ENCODE measurements at places on chromosomes 16 and 17.
A peak's percentile ranks its signal among the peaks of the same experiment; 100 is the strongest.

- DNase-seq, result no peak
These were observed 49.0 kb downstream of the NT5M start for GRCh38 chr17:17351901-17352781.

GRCh38 chr16:53523971-53524548, 21.1 kb upstream of the AKTIP start:
- no peak for DNase-seq

GRCh38 chr17:64126918-64127317, 3.0 kb downstream of the ERN1 start:
- DNase-seq, result no peak

DNA sequence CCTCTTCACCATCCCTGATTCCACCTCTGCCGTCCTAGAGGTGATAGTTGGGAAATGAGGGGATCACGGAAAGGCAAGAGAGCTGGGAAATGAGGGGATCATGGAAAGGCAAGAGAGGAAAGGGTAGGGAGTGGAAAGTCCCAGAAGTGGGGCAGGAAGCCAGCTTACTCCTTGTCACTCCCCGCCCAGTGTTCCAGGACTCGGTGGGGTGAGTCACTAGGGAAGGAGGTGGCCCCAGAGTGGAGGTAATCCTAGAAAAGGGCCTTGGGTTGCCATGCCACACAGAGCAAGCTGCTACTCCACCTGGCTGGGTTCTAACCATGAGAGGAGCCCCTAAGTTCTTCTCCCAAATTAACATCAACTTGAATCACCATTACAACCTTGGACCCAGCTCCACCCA, 14.8 kb downstream of the ALOXE3 start:
- no peak for DNase-seq

DNA sequence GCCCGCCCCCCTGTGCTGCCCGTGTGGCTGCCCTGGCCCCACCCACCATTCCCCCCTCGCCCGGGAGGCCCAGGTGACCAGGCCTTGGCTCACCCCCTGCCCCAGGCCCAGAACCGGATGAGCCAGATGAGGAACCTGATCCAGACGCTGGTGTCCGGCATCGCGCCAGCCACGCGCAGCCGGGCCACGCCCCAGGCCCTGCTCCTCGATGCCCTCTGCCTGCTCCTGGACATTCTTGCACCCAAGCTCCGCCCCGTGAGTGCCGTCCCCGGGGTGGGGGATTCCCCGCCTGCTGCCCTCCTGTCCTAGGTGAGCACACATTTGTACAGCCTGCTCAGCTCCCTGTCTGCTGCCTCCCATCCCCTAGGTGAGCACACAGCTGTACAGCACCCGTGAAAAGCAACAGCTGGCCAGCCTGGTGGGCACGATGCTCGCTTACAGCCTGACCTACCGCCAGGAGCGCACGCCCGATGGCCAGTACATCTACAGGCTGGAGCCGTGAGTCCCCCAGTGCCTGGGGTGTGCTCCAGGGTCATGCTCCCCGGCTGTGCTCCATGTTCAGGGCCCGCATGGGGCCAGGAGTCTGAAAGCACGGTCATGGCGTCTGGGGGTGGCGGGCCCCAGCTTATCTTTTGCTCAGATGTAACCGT, 4.8 kb downstream of the GNG13 start:
- no peak for DNase-seq

- no peak for DNase-seq
These were observed 27.0 kb downstream of the ARHGAP17 start for GRCh38 chr16:24988129-24988518.

GRCh38 chr17:73989671-73990070, 213.8 kb upstream of the RPL38 start:
- no peak for DNase-seq

GRCh38 chr17:55845385-55845784, 94.5 kb downstream of the PCTP start:
- DNase-seq, result peak; percentile 46

DNA sequence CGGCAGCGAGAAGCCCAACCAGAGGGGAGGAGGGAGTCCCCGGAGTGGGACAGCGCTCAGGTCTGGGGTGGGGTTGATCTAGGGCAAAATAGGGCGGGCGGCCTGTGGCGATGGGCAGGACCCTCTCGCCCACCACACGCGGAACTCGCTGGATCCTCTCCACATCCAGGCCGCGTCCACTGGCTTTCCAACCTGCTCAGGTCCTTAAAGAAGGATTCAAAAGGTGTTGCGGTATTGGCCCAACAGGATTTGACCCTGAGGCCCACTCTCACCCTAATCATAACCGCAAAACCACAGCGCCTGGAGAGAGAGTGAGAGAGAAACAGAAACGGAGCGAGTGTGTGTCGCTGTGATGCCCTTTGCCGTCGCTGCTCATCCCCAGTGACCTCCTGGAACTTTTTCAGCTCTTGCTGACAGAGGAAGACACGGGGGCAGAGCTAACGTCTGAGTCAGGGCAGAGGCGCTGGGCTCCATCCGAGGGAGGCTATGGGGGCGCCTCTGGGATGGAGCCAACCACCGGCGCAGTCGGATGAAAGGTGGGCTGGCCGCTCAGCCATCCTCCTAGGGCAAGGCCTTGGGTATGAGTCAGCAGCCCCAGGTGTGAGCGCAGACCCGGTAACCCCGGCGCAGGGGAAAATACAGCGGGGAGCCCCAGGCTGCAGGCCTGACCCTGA, 16.7 kb upstream of the OR1F1 start:
- peak; percentile 76 for DNase-seq

DNA sequence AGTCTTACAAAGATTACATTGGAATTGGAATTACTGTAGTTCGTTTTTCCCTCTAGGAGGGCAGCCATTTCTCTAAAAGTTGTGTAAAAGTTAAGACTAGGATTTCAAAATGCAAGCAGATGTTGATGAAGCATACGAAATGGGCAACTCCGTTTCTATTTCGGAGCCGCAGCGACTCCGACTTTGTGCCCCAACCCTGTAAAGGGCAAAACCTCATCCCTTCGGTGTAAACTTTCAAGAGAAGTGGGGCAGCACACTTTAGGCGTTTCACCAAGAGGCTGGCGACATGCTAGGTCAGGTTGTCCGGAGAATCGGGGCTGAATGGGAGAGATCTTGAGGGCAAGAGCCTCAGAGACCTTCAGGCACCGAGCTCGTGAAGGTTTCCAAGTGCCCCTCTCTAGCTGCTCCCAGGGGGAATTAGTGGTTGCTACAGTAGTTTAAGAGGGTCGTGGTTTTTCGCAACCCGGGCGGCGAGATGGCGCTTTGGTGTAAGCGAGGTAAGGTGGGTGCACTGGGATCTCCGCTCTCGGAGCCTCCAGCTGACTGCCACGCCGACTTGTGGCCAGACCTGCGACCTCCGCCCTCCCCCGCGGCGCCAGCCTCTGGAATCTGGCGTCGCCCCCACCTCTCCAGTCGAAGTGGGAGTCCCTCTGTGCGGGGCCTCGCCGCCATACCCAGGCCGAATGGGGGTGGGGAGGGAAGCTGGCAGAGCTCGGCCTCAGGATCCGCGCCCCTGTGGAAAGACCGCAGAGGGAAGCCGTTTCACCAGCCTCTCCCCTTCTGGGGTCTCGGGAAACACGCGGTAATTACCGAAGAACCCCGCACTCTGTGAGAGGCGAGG, 1.0 kb upstream of the HEXIM2 start:
- peak; percentile 71 for DNase-seq

DNA sequence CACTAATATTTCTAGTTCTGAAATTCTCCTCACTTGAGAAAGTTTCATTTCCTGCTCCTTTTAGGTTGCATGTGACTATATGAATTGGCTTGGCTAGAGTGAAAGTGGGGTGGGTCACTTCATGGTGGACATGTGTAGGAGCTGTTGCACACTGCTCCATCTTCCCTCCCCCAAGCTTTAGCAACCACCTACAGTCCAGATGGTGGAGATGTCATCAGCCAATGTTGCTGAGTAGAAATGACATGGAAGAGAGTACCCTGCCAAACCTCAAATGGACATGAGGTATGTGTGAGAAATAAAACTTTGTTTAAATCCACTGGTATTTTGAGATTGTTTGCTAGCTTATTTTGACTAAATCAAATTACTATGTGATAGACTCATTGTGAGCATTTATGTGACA, 281.5 kb downstream of the CA10 start:
- DNase-seq, result no peak

DNA sequence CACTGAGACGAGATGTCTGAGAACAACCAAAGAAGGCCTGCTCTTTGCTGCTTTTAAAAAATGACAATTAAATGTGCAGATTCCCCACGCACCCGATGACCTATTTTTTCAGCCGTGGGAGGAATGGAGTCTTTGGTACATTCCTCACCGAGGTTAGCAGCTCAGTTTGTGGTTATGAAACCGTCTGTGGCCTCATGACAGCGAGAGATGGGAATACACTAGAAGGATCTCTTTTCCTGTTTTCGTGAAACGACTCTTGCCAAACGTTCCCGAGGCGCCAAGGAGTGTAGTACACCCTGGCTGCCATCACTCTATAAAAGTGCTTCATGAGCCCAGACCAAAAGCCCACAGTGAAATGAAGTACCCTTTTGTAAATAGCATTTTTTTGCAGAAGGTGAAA, 87.8 kb downstream of the CRISPLD2 start:
- no peak for DNase-seq

DNA sequence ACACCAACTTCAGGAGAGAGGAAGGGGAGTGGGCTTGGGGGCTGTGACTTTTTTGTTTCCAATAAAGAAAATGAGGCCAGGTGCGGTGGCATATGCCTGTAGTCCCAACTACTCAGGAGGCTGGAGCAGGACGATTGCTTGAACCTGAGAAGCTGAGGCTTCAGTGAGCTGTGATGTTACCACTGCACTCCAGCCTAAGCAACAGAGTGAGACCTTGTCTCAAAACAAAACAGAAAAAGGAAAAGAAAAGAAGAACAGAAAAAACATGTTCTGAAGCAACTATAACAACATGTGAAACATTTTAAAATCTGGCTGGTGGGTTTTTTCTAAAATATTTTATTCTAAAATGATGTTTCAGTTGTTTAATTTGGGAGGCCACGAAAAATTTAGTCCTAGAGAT, 554.0 kb upstream of the ZFHX3 start:
- DNase-seq, result no peak

- DNase-seq, result no peak
These were observed 44.4 kb downstream of the ACTG1 start for GRCh38 chr17:81468111-81468769.

GRCh38 chr17:10294180-10294579, 78.6 kb downstream of the MYH13 start:
- no peak for DNase-seq

DNA sequence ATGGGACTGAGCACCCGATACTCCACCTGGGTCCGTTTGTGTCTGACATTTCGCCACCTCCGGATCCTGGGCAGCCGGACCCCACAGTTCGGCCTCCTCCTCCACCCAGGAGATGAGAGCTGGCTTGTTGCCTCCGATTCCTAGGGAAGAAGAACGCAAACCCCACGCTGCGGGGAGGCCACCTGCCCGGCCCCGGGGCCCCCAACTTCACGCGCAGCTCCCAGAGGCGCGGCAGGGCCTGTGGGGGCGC, 542 bp downstream of the ZNF764 start:
- DNase-seq, result peak; percentile 54

DNA sequence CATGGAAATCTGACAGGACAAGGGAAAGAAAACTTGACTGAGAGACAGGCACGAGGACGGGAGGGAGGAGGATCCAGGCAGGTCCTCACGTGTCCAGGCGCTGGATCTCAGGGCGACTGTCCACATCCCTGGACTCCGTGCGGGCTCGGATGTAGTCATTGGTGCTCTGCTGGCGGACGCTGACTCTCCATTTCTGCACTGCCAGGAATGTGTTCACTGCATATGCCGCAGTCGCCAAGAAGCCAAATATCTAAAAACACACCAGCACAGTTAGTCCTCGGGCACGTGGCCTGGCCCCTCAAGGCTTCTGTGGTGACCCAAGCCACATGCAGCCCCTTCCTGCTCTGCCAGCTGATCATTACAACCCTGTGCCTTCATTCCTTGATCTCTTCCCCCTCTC, 17.5 kb downstream of the CMTM3 start:
- DNase-seq, result no peak

- peak; percentile 86 for DNase-seq
These were observed 6.9 kb downstream of the PHOSPHO1 start for GRCh38 chr17:49223517-49224197.

- peak; percentile 27 for DNase-seq
These were observed 2.1 kb downstream of the KCNH4 start for GRCh38 chr17:42178817-42179216.

DNA sequence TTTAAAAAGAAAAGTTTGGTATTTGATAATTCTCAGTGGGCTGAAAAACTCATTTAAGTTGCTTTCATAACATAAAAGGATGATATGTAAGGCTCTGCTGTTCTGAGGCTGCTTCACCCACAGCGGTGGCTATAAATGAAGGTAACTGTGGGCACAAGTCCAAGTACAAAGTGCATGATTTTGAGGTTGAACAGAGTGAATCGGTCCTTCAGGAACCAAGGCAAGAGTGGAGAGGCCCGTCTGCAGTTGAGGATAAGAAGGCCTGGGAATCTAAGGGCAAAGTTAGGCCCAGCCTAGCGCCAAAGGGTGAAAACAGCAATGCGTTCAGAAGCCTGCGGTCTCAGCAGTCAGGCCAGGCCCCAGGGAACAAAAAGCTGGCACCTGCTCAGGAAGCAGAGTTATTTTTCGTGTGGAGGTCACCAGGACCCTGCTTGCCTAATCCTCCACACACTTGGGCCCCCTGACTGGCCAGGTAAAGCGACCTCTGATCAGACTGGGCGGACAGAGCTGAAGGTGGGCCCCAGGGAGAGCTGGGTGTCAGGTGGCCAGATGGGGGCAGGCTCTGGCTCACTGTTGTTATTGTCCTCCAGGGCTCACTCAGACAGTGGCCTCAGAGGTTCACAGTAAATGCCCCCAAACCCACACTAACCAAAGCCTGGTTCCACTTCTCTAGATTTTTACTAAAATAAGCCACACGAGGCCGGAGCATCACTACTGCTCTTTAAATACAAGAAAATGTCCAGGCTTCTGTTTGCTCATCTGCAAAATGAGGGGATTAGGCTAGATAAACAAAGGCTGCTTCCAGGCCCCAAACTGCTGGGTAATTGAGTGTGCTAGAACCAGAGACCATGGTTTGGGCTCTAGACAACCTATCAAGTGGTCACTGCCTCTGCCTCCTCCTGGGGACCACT, 46.5 kb downstream of the TEX2 start:
- no peak for DNase-seq

Data from stimulated activated naive CD8-positive, alpha-beta T cell treated with anti-CD3 and anti-CD28 coated beads, Interleukin-15, Interleukin-2, amounts not matched to agents 100 U/mL and 50 U/mL, for 24 hours (primary cell).